ENCODE measurements at places on chromosomes 1 and 21. TPM values are rescaled to one million over a fixed set of nuclear protein-coding genes. Genes with fewer than 3 reads are reported as not detected.

Gene TACSTD2
- total RNA-seq, result 0.33 TPM

Gene S100A8
- total RNA-seq, result not detected

Gene LAMC2
- 2.3 TPM for total RNA-seq

Gene AZIN2
- 4.2 TPM for total RNA-seq

Gene TRIM58
- total RNA-seq, result under 0.01 TPM

Gene FMOD
- total RNA-seq, result 1.6 TPM

Gene LUZP1
- total RNA-seq, result 16.1 TPM

Gene SPATA6
- 5.8 TPM for total RNA-seq

Gene HUNK
- not detected for total RNA-seq

Gene RGS8
- under 0.01 TPM for total RNA-seq

Gene SMCP
- total RNA-seq, result not detected

Gene TENT5C
- total RNA-seq, result 2.6 TPM

Gene ZSWIM5
- total RNA-seq, result 1.3 TPM

Gene TDRD10
- total RNA-seq, result not detected

Gene ZBED6
- 13.7 TPM for total RNA-seq

Gene ST6GALNAC5
- total RNA-seq, result 0.44 TPM

Gene CASQ2
- not detected for total RNA-seq

Gene KCNK2
- 5.2 TPM for total RNA-seq
